Activated naive CD4-positive, alpha-beta T cell treated with anti-CD3 and anti-CD28 coated beads, Interleukin-2, amount 50 U/mL, for 72 hours (primary cell): ENCODE measurements at places on chromosomes 12 and 14.
A peak's percentile ranks its signal among the peaks of the same experiment; 100 is the strongest.

GRCh38 chr12:570921-571794, 92.1 kb downstream of the NINJ2 start:
- DNase-seq = no peak

GRCh38 chr12:113274848-113275247, 53.6 kb downstream of the TPCN1 start:
- no peak for DNase-seq

- DNase-seq = no peak
Observed at GRCh38 chr12:10563966-10564365, 49.4 kb downstream of the MAGOHB start.

- DNase-seq = no peak
Observed at GRCh38 chr12:107134558-107134957, 41.2 kb upstream of the CRY1 start.

- no peak for DNase-seq
Observed at GRCh38 chr12:52903855-52904508, 894 bp downstream of the KRT8 start.

DNA sequence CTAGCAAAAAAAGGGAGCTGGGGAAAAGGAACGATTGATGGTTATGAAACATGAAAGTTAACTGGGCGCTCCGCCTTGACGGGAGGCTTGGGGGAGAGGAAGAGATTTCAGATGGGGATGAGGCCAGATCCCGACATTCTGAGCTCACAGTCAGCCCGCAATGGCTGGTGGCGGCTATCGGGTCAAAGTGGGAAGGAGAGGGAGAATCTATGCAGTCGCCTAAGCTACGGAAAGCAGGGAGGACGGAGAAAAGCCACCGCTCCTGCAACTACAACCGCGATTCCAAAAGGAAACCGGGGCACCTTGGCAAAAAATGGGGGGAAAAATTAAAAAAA, 502 bp downstream of the MPHOSPH9 start:
- no peak for DNase-seq

DNA sequence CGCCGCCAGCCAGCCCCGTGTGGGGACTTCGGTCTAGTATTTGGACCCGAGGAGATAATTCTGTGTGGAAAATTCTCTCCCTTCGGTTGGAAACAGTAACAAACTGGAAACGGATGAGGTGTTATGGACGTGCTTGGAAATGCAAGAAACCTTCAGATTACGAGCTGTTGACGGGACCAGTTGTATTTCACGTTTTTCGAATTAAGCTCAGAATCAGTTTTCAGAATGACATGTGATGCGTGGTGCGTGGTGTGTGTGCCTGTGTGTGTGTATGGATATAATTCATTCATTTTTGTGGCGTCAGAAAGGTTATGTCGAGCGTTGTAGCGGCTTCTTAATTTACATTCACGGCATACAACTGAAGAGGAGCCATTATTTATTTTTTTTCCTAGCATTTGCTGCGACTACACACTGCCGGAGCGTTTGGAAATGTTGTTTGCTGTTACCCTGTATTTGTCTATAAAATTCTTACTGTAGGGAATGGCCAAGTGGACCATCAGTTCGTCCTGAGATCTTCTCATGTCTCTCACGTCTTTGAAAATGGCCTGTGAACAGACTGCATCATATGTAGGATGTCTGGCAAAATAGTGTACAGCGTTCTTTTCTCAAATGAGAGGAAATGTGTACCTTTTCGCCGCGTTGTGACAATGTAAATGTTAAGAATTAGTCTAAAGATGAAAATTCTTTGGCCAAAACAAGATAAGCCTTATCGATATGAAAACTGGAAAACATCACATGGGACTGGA, 1.3 kb downstream of the TRAF3 start:
- peak; percentile 28 for DNase-seq

- DNase-seq = no peak
Observed at GRCh38 chr14:99757331-99758070, 35.7 kb upstream of the EML1 start.

DNA sequence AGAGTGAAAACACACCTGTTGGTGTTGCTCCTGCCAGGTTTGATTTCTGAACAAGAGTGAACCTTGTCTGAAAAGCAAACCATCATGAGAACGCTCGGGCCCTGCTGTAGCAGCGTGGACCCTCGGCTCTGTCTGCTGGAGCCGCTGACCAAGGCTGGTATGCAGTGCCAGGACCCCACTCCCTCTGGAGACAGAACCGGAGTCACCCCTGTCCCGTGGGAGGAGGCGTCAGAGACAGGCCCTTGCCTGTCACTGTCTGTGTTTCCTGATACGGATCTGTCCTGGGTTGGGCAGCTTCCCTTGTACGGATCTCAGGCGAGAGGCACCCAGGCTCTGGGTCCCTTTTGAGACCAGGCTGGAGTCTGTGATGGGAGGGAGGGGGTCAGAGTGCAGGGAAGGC, 111.6 kb downstream of the ADGRD1 start:
- peak; percentile 31 for DNase-seq

DNA sequence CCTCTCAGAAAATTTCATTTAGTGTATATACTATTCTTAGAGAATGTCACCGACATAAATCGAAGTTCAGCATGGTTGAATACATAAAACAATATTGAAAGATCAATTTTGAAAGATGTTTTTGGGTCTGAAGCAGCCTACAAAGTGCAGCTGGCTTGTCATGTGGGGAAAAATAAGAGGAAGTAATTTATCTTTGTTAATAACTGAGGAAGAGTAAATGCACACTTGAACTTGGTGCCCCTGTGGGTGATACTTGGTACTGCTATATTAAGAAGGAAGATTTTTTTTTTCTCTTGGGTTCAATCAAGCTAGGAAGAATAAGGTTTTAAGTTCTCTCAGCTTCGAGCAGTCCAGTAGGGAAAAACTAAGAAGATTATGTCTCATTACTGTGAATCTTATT, 661.3 kb downstream of the RPL10L start:
- no peak for DNase-seq

GRCh38 chr12:13328535-13328934, 132.0 kb downstream of the EMP1 start:
- no peak for DNase-seq

- DNase-seq = no peak
Observed at GRCh38 chr14:19743256-19743655, at the start of gene OR4Q3. TSS of gene OR4Q3 (plus strand) at chr14:19743571.

DNA sequence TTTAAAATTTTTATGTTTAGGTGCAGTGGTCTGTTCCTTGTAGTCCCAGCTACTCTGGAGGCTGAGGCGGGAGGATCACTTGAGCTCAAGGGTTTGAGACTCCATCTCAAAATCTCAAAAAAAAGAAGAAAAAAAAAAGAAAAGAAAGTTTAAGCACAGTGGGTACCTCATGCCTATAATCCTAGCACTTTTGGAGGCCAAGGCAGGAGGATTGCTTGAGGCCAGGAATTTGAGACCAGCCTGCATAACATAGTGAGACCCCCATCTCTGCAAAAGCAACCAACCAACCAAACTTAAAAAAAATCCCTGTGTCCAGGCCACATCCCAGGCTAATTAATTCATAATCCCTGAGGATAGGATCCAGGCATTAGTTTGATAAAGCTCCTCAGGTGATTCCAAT, 3.4 kb upstream of the SALL2 start:
- no peak for DNase-seq
